ENCODE measurements at places on chromosomes 12 and 14. TPM values are rescaled to one million over a fixed set of nuclear protein-coding genes. Genes with fewer than 3 reads are reported as not detected.

Gene CABP1
- total RNA-seq = 1.9 TPM

Gene HSP90B1
- 437 TPM for total RNA-seq

Gene LRRC23
- 7.8 TPM for total RNA-seq

Gene RAB21
- 29.0 TPM for total RNA-seq

Gene KRT83
- not detected for total RNA-seq

Gene IFI27
- total RNA-seq = 20.4 TPM

Gene INHBE
- 0.23 TPM for total RNA-seq

Gene KRT74
- not detected for total RNA-seq

Gene LYZ
- total RNA-seq = 115 TPM

Gene SPTB
- total RNA-seq = 89.3 TPM

Gene CELA1
- total RNA-seq = not detected

Gene SOAT2
- 0.41 TPM for total RNA-seq

Gene GLIPR1L1
- not detected for total RNA-seq

Gene ASCL4
- total RNA-seq = not detected

Gene ANKRD33
- total RNA-seq = 0.64 TPM

Gene SLC17A8
- 0.23 TPM for total RNA-seq

Gene PTPRO
- 85.1 TPM for total RNA-seq

Gene LMO3
- 5.5 TPM for total RNA-seq

Gene MYH6
- total RNA-seq = 0.64 TPM

Gene OR4E2
- total RNA-seq = not detected

Gene IQSEC3
- 2.9 TPM for total RNA-seq

Gene GPR65
- total RNA-seq = 0.99 TPM

Gene JAG2
- total RNA-seq = 17.4 TPM

Gene NKX2-8
- total RNA-seq = not detected

Gene SLC6A13
- total RNA-seq = 25.9 TPM

Gene TROAP
- 13.0 TPM for total RNA-seq

Gene TAS2R20
- 9.4 TPM for total RNA-seq

Gene CD63
- 395 TPM for total RNA-seq

Gene PLEKHD1
- 4.3 TPM for total RNA-seq

Gene AQP6
- 18.5 TPM for total RNA-seq

Gene DCN
- 388 TPM for total RNA-seq

Gene EFS
- total RNA-seq = 35.5 TPM

Gene KRT77
- not detected for total RNA-seq

Gene IKZF4
- total RNA-seq = 6.0 TPM

Gene MGST1
- 13.5 TPM for total RNA-seq

Gene RNF41
- 40.6 TPM for total RNA-seq

Gene NFE2
- total RNA-seq = 6.6 TPM

Gene ADAMTS20
- 0.53 TPM for total RNA-seq

Gene PMCH
- total RNA-seq = not detected

Gene DNM1L
- 79.7 TPM for total RNA-seq

Gene ACSS3
- 38.7 TPM for total RNA-seq

Gene TMEM233
- total RNA-seq = 1.8 TPM

Gene PRB3
- total RNA-seq = not detected

Gene OR6C2
- not detected for total RNA-seq

Gene RNASE7
- 0.18 TPM for total RNA-seq

Gene GOLGA5
- 21.7 TPM for total RNA-seq

Gene TAMALIN
- 17.7 TPM for total RNA-seq

Gene RAB3IP
- 65.6 TPM for total RNA-seq

Gene ACOT6
- total RNA-seq = 0.47 TPM

Gene KIF26A
- total RNA-seq = 28.4 TPM

Data from metanephros (tissue), 2 donors.